Stimulated activated CD4-positive, alpha-beta T cell treated with anti-CD3 and anti-CD28 coated beads, Interleukin-12 subunit alpha, Interleukin-12 subunit beta, amount 100 ng/mL, for 4 hours (primary cell): ENCODE measurements at places on chromosomes 7 and 10.
A peak's percentile ranks its signal among the peaks of the same experiment; 100 is the strongest.

DNA sequence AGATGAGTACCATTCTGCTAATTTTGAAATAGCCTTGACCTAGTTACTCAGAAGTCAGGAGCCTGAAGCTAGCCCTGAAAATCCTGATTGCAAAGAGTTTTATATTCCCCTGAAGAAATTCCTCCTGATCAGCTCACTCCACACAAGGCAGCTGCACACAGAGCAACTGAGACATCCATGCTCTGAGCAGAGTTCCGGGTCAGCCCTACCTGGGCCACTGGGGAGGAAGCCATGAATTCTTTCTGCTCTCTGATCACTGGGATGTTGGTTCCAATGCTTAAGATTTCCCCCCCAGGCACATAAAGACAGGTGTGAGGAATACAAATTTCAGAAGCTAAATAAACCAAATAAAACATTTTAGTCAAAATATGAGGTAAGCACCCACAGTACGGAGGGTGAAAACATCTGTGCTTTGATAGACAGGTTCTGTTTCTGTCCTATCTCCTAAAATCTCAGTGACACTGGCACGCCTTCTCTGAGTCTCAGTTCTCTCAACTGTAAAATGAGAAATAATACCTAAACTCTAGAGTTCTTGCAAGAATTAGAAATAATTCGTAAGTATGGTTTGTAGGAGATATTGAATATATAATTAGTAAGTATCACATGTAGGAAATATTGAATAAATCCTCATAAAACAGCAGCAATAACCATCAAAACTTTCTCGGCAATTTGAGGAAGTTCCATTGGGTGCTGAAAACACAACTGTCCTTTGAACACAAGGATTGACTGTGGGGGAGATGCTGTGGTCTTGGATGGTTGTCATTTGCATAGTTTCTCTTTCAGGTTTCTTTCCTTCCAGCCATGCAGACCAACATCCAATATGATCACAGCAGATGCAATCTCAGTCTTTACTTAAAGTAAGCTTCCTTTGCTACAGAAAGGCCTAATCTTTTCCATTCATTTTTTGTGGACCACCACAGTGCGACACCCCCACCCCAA is 133.0 kb upstream of the TNS3 start:
- DNase-seq, result no peak

GRCh38 chr7:131097662-131098376 is 229.9 kb upstream of the MKLN1 start:
- no peak for DNase-seq

DNA sequence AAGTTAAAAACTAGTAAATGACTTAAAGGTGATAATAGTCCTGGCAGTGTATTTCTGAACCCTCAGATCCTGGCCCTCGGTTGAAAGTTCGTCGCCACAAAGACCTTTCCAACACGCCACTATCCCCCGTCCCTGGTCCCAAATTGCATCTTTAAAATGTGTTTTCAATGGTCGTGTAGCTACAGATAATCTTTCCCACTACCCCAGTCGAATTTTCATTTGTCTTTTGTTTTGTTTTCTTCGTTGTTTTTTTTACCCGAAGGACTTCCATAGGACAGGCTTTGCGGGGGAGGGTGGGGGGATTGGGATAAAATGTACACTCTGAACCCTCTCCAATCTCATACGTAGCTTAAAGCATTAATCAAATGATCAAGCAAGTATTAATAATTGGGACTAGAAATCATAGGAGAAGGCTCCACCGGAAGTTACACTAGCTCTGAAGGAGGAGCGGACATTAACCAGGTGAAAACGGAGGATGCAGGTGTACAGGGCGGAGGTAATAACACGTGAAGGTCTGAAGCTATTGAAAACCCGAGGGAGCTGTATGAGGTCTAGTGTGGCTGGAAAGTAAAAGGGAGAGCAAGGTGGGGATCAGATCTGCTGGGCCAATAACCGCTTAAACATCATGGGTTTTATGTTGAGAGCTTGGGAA is 32.8 kb upstream of the PHF14 start:
- no peak for DNase-seq

- no peak for DNase-seq
Measured at GRCh38 chr7:116653204-116653603, 18.8 kb upstream of the MET start.

- DNase-seq, result no peak
Measured at GRCh38 chr7:54841772-54842697, 83.0 kb upstream of the SEC61G start.

- DNase-seq, result peak; percentile 50
Measured at GRCh38 chr10:131928248-131929095, 27.7 kb downstream of the PPP2R2D start.

DNA sequence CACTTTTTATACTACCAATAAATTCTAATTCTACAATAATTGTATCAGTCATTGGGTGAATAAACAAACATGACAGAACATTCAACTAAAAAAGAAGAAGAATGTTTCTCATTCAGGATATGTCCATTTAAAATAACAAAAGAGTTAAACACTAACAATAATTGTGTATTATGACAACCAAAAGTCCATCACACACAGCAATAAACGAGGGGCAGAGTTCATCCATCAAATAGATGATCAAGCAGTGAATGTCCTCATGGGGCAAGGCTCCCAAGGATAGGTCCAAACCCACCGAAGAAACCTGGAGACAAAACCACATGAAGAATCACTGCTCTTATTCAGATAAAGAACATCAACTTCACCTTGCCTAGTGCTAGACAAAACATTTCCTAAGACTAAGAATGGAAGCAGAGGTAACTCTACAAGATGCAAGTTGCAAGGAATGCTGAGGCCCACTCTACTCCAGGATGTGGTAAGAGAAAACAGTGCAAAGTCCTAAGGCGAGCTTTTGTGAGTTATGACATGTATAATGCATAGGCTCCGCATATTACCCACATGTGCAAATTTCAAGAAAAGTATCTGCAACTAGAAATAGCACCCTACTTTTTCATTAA is 115.1 kb downstream of the PARD3 start:
- no peak for DNase-seq

- no peak for DNase-seq
Measured at GRCh38 chr7:117230276-117231046, 92.4 kb downstream of the WNT2 start.

GRCh38 chr10:35091994-35092790 is 2.1 kb upstream of the CUL2 start:
- DNase-seq, result no peak

- DNase-seq, result no peak
Measured at GRCh38 chr10:129972145-129972965, 8.3 kb upstream of the EBF3 start.

GRCh38 chr10:82572744-82573143 is 697.8 kb downstream of the NRG3 start:
- no peak for DNase-seq
